ACHN (cell line): ENCODE measurements at places on chromosomes 11 and 22.

GRCh38 chr22:40637183-40638150, 948 bp upstream of the MRTFA start:
- DNase-seq, result no peak

GRCh38 chr11:26045082-26045481, 286.8 kb upstream of the ANO3 start:
- DNase-seq, result no peak

DNA sequence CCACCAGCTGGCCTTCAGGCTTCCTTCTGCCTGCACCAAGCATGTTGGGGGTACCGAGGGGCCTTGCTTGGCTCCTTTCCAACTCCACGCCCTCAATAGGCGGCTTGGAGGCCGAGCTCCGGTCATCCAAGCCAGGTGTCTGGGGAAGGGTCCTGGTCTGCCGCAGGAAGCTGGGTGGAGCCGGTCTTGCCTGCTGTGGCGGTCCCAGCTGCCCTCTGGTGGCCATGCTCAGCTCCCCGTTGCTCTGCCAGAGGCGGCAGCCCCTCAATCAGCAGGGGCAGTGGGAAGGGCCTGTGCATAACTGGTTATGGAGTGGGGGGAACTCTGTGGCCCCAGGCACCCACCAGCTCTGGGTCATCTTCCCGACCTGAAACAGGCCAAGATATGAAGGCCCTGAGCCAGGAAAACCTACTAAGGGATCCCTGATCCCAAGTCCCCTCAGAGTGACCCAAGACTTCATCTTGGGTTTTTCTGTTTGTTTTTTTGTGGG, 3.2 kb downstream of the ARVCF start:
- DNase-seq, result peak; percentile 17

DNA sequence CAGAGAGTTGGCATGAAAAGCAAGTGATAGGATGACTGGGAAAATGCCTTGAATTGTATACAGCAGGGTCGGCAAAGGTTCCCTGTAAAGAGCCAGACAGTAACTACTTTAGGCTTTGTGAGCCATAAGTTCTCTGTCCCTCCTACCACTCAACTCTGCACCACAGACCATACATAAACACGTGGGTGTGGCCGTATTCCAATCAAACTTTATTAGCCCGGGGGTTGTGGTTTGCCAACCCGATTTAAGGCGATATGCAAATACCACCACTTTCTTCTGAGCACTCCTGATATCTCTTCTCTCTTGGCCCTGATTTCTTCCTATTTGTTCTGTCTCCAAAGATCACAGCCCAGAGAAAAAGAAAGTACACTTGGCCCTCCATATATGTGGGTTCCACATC, 87.5 kb downstream of the MN1 start:
- DNase-seq, result no peak

DNA sequence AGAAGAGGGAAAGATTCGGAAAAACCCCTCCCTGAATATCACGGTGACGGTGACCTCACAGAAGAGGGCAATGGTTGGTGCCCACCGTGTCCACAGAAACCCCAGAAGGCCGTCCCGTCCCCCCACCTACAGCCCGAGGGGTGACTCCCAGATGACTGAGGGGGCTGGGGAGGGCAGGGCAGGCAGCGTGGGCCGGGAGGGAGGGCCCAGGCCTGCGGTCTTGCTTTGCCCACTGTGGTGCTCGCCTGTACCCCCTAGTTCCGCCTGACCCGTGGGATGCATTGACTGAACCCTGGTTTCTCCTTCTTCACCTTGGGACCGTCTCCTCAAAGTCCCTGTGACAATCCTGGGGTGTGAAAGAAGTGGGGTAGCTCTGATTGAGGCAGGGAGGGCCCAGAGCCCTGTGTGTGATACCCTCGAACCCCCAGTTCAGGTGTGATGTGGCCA, 526.7 kb downstream of the BRD1 start:
- DNase-seq, result no peak

GRCh38 chr11:67054346-67054835, 2.3 kb upstream of the RHOD start:
- peak; percentile 30 for DNase-seq
